ENCODE measurements at places on chromosomes 13 and 19.

DNA sequence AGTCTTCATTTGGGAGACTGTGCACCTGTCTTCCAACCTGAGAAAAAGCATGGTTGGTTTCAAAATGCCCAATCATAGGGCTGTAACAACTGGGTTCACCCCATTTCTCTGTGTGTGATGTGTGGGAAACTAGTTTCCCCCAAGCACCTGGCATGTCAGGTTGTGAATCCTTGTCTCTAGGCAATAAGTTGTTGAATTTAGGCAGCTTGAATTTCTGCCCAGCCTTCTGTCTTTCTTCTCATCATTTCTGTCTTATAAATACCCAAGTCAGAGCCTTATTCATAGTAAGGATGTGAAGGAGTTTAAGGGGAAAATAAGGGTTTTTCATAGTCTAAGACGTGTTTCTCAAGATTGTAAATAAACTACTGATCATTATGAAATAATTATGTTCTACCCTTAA lies 170.7 kb upstream of the RNF113B start:
- no peak for DNase-seq

GRCh38 chr19:36775768-36776167 lies 3.2 kb upstream of the ZNF850 start:
- no peak for DNase-seq

GRCh38 chr13:100789968-100790367 lies 115.4 kb upstream of the TMTC4 start:
- no peak for DNase-seq

- peak; percentile 55 for DNase-seq
Observed at GRCh38 chr19:883661-884211, 9.3 kb downstream of the MED16 start.

GRCh38 chr13:34738254-34738992 lies 203.6 kb upstream of the NBEA start:
- DNase-seq = no peak

DNA sequence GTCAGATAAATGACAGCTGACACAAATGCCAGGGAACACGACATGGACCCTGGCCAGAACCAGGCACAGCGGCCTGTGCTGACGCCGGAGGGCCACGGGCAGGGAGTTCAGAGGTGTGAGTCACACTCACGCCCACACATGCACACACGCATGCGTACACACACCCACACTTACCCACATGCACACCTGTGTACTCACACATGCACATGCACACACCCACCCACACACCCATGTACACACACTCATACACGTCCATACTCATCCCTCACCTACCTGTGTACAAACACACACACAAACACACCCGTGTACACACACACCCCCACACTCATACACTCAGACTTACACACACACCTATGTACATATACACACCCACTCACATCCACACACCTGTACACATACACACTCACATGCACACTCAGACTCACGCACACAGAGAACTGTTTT lies 40.4 kb downstream of the MLLT1 start:
- DNase-seq = no peak

GRCh38 chr13:102772042-102772425 lies 1.6 kb downstream of the TEX30 start:
- DNase-seq = no peak

- no peak for DNase-seq
Observed at GRCh38 chr13:91596842-91597241, 198.4 kb downstream of the GPC5 start.

DNA sequence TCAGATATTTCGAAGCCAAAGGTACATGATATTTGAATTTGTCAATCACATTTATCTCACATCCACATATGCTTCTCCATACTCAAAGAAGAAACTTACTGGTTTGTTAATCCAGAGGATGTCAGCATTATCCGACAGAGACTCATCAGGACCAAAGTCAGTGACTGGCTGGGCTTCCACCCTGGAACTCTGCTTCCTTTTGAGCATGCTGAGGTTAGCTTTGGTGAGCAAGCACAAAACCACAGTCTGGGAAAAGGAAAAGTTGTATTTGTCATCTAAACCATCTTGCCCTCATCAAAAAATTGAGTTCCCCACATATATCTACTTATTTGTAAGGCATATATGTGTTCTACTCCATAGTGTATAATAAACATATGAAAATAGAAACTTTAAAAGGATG lies 17.4 kb downstream of the NALCN start:
- DNase-seq = no peak

DNA sequence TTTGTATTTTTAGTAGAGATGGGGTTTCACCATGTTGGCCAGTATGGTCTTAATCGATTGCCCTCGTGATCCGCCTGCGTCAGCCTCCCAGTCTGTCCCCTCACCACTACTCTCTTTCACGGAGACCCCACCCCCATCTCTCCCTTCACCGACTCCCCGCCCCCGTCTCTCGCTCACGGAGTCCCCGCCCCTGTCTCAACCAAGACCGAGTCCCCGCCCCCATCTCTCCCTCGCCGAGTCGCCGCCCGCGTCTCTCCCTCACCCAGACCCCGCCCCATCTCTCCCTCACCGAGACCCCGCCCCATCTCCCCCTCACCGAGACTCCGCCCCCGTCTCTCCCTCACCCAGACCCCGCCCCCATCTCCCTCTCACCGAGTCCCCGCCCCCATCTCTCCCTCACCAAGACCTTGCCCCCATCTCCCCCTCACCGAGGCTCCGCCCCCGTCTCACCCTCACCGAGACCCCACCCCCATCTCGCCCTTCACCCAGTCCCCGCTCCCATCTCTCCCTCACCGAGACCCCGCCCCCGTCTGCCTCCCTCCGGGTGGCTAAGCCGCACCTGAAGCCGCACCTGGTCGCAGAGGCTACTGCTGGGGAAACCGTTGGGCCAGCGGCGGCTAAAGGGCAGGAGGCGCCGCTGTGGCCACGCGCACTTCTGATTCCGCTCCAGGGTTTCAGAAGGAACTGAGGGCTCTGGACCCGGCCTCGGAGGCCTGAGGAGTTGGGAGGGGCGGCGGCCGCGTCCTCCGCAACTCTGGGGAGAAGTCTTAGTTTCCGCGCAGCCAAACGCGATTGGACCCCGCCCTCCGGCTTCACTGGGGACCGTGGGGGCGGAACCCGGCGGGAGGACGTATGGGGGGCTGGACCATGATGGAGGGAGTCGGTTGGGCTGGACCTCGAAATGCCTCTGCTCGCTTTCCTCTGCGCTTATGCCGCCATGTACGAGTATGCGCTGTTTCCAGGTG lies 17.1 kb upstream of the ZNF846 start:
- peak; percentile 99 for DNase-seq

- no peak for DNase-seq
Observed at GRCh38 chr19:10891405-10892086, 20.2 kb downstream of the CARM1 start.

- no peak for DNase-seq
Observed at GRCh38 chr13:110242615-110243014, 64.3 kb downstream of the COL4A1 start.

DNA sequence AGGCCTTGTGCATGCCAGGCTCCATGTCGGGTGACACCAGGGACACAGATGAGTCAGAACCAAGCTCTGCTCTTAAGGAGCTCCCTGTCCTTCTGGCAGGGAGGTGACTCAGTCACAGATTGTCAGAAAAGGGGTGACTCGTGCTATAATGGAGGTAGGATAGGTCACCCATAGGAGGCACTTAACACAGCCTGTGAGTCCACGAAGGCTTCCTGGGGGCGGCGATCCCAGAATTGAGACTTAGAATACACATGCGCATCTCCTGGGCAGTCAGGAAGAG lies 19.6 kb downstream of the FUZ start:
- DNase-seq = no peak

- DNase-seq = no peak
Observed at GRCh38 chr19:11142528-11143171, 12.9 kb downstream of the SPC24 start.

- no peak for DNase-seq
Observed at GRCh38 chr13:23678795-23679194, 108.6 kb downstream of the TNFRSF19 start.

GRCh38 chr13:94886191-94886590 lies 173.8 kb upstream of the SOX21 start:
- DNase-seq = no peak

GRCh38 chr13:35649162-35649561 lies 172.7 kb upstream of the MAB21L1 start:
- DNase-seq = no peak

DNA sequence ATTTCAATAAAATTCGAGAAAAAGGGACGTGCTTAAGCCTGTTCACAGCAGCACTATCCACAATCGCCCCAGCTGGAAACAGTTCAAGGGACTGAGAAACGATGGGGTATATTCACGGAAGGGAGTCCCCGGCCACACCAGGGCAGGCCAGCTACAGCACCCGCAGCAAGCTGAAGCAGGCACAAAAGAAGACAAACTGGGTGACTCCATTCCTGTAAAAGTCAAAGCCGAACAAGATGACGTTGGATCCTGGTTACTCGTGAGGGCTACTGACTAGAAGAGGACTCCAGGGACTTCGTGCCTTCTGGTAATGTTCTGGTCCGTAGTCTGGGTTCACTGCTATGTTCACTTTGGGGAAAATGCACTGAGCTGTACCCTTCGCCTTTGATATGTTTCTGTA lies 57.6 kb downstream of the COL4A1 start:
- no peak for DNase-seq

- DNase-seq = no peak
Observed at GRCh38 chr13:43333176-43333575, 309.8 kb downstream of the DNAJC15 start.

DNA sequence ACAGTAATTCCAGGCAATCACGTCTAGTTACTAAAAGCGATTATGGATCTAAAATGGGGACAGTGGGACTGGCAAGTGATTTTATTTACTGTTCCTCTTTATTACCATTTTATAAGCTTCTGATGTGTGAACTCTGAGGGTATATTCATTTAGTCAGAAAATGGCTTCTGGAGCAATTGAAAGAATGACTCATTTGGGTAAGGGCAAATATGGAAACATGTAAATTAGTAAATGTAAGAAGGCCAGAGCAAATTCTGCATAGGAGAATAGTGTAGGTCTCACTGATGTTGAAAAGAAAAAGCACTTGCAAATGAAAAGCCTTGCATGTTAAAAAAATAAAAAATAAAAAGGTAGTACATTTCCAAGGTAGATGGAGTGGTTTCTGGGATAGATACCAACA lies 262.2 kb downstream of the KLF5 start:
- DNase-seq = no peak

GRCh38 chr19:29012457-29012856 lies 200.5 kb downstream of the UQCRFS1 start:
- no peak for DNase-seq

GRCh38 chr19:30762651-30763050 lies 390.5 kb downstream of the ZNF536 start:
- DNase-seq = no peak

DNA sequence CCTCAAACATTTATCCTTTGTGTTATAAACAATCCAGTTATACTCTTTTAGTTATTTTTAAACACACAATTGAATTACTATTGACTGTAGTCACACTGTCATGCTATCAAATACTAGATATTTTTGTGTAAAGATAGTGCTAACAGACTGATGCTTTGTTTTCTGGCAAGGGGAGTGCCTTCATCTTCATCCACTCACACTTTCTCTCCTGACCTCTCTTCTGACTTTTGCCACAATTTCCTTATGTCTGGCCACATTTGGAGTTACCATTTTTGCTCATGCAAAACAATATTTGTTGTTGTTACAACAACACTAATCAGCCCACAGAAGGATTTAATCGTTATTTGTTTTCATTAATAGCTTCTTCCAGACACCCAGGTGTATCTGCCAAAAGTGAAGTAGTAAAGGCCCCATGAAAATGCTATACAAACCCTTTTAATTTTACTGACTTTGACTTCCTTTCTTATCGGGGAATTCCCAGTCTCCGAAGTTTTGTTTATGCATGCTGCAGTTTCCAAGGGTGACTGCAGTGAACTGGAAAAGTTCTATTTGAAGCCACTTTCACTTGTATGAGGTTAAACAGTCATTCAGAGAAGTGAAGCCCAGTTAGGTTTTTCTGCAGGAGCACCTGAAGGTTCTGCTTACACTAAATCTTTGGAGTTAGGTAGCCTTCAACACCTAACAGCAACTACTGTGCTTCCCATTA lies 66.1 kb upstream of the FRY start:
- DNase-seq = no peak

DNA sequence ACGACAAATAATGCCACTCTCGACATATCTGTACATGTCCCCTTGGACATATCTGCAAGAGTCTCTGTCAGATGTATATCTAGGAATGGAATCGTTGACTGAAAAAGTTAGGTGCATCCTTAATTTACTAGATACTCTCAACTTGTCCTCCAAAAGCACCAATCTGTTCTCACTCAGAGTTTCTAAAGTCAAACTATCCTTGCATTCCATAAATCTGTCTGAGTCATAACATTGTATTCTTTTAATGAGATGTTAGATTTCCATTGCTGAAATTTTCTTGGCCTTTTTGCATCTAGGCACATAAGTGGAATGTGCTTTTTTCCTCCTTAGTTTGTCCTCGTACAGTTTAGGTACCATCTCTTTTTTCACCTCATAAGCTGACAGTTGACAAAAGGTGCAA lies 139.8 kb downstream of the PTPRS start:
- DNase-seq = no peak

DNA sequence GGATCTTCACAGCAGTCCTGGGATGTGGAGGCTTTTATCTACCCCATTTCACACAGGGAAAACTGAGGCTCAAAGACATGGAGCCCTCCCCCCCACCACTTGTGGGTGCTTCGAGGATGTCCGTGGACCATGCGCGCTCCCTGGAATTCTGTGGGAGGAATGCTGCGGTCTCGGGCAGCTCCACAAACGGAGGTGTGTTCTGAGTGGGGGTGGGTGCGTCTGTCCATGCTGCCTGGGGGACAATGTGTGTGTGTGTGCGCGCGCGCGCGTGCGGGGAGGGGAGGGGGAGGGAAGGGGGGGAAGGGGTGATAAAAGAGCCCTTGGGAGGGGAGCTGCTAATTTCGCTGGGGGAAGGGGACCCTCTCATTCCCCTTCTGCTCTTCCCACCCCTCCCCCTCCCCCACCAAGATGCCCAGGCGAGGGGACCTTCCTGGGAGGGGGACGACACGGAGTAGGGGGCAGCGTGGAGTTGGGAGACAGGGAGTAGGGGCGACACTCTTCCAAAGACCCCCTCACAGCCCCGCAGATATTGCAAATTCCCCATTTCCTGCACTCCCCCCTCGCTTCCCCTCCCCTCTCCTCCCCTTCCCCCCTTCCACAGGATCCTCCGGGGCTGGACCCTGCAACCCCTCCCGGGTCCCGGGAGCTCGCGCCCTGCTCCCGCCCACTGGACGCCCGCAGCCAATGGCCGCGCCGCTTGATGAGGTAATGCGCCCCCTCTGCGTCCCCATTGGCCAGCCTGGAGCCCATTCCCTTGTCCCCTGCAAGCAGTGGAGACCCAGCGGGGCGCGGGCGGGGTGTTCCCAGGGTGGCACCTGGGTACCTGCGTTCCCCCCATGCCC lies 18.9 kb upstream of the ZNRF4 start:
- no peak for DNase-seq

DNA sequence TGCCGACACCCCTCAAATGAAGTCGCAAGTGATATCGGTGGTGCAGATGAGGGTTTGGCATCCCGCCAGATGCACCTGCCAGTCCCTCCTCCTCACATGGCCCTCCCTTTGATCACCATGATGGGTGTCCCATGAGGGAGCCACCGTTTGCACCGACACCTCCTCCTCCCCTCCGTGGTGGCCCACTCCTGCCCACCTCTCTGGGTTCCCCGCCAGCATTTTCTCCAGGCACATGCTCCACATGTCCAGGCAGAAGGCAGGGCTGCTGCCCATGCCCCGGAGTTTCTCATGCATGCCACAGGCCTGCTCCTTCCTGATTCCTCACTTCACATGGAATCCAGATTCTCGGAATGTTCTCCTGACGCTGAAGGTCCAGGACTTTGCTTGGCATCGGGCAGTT lies 49.3 kb downstream of the COL4A2 start:
- no peak for DNase-seq

- DNase-seq = no peak
Observed at GRCh38 chr19:49654581-49654980, 11.1 kb downstream of the IRF3 start.

GRCh38 chr13:54357284-54357933 lies 1328.8 kb downstream of the OLFM4 start:
- DNase-seq = no peak

All from NCI-H774 (cell line).